NCI-H524 (cell line): ENCODE measurements at places on chromosomes 5 and 9.
A peak's percentile ranks its signal among the peaks of the same experiment; 100 is the strongest.

DNA sequence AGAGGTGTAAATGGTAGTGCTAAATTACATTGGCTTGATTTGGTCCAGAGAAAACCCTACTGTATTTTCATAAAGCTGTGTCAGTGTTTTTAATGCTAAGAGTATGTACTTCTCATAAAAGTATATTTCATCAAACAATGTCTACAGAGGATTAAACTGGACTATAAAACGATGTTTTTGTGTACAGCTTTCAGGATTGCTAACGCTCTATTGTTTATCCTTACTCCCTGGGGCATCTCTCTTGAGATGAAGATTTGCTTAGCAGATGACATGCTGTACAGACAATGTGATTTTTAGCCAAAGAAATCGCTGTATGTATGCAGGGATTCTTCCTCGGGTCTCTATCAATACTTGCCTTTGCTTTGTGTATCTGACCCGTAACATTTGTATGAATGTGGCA is 216.0 kb downstream of the FBXL7 start:
- peak; percentile 57 for DNase-seq

GRCh38 chr5:87411973-87412629 is 629 bp downstream of the CCNH start:
- peak; percentile 21 for DNase-seq

- no peak for DNase-seq
Observed at GRCh38 chr9:85522459-85523092, 219.2 kb downstream of the AGTPBP1 start.

DNA sequence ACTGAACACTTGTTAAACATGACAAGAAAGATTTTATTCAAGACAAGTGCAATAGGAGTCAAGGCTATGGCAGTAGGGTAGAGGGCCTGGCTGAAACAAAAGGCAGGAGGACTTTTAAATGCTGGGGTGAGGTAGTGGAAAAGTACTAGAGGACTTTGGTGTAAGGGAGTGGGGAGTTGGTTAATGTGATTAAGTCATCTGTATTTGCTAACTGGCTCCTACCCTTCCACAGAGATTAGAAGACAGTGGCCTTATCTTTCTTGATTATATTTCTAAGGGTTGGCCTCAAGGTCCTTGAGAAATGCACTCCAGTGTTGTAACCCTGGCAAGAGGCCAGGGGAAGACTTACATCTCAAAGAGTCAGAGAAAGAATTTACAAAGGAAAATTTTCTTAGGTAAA is 160.2 kb upstream of the FTMT start:
- DNase-seq: no peak

- no peak for DNase-seq
Observed at GRCh38 chr5:152488869-152489268, 83.8 kb upstream of the NMUR2 start.

GRCh38 chr9:26833792-26834191 is 58.8 kb downstream of the CAAP1 start:
- DNase-seq: no peak

DNA sequence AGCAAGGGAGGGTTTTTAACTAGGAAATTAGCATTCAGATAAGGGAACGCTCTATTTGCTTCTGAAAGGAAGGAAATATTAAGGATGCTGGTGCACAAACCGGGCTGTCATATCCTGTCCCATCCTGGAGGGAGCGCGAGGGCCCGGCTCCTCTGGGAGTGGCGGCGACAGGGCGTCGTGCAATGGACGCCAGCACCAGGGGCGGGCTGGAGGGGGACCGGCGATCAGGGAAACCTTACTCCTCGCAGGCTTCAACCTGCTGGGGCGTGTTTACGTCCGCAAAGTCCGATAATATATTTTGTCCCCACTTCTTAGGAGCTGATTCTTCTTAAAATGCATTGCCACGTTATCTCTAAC is 197.1 kb upstream of the TBCA start:
- DNase-seq: no peak
